Hypothalamus (tissue), 51 donors: ENCODE measurements at places on chromosomes 4 and X.
A peak's percentile ranks its signal among the peaks of the same experiment; 100 is the strongest.

GRCh38 chrX:121876305-121876704 is 828.9 kb downstream of the GLUD2 start:
- no peak for DNase-seq

GRCh38 chr4:20251031-20251795 is 492 bp upstream of the SLIT2 start:
- DNase-seq: no peak

DNA sequence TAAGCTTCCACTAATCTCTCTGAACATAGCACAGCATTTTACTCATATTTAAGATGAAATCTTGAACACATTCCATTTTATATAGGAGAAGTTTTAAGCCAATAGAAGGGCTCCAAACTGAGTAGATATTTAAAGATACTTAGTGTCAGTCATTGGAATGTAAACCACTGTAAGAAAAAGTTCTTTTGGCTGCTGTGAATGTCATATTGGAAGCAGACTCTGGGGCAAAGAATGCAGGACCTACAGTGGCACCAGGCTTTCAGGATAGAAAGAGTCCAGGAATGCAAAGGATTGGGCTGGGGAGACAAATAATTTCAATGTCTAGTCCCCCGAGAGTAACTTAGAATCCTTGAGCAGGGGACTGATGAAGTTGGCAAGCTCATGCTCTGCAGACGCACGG is 1047.7 kb downstream of the STIM2 start:
- no peak for DNase-seq

DNA sequence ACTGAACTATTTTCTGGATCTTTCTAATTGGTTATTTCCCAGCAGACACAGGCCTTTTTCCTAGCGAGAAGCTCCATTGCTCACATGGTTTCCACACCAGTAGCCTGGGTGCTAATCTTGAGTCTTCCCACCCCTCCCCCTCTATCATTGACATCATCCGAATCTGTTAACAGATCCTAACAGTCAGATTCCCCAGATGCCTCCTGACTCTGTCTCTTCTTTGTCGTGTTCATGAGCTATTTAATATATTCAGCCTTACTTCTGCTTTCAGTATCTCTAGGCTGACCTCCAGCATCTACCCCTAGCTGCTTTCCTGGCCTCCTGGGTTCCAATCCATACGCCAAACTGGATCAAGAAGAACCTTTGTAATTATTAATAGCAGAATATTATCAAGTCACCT is 85.0 kb downstream of the CLNK start:
- DNase-seq: no peak

GRCh38 chrX:104098151-104098808 is 14.0 kb upstream of the ZCCHC18 start:
- DNase-seq: peak; percentile 6

- DNase-seq: no peak
Measured at GRCh38 chr4:5638976-5639375, 69.4 kb downstream of the EVC2 start.

DNA sequence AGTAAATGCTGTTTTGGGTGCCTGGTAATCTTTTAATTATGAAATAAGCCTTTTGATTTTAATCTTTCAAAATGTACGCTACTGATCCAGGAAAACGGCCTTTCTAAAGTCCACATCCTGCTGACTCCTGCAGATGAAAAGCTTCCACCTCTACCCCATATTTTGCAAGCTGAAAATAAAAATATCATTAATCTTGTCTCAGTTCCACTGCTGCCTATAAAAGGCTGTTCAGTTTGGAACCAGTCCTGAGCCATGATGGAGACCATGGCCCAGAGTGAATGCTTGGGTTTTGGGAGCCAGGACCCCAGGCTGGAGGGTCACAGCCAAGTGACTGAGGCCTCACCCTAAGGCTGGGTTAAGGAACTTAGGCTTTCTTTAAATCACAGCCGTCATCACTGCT is 110.8 kb downstream of the AFF1 start:
- no peak for DNase-seq

DNA sequence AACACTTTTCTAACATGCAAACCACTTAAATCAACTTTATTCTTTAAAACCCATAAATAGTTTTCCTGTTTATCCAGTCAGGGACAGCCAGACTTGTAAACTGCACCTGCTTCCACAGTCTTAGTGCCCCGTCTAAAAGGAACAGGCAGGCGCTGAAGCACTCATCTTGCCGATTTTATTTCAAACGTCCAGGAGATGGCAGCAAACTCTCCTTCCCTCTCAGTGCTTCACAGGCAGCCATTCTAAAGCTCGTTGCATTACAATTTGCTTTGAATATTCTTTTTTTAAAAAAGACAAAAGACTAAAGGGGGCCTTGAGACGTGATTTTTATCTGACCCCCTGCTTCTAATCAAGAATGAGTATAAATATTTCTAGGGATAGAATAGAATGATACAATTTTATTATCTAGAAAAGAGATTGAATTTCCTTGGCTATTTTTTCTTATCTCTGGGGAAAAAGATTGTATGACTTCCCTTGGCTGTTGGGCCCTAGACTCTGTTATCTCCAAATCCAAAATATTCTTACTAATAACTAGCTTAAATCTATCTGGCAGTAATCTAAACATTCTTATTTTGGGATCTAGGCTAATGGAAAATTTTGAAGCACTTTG is 93.6 kb upstream of the MYOZ2 start:
- peak; percentile 34 for DNase-seq

DNA sequence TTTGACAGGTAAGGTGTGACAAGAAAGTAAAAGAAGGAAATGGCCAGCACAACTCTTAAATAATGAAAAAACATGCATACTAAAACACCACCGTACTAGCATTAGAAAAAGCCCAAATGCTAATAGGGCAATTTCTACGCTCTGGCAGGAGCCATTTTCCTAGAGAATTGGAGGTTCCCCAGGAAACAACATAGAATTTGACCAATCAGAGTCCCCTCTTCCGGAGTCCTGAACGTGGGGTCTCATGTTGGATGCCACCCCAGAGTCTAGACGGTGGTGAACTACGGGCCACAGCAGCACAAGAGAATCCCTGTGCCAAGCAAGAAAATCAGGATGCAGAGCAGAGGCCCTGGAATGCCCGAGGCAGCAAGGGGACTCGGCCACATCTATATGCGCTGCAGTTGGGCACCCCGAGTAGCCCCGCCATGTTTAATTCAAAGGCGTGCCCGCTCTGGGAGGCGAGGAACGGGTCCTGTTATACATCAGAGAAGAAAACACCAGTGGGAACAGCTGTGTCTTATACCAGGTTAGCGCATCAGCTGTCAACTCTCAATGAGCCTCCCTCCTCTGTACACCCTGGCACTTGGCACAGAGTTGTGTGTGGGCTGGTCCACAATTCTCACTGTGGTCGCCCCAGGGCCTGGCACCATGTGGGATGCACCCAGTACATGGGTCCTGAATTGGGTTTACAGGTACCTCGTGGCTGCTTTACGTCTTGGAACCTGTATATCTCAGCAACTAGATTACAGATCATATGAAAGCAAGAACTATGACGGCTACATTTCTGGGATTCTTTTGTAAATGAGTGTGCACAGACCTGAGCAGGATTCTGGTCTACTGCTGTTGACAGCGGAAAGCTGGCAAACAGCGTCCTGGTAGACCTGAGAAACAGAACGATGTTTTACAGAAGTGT is 52.1 kb downstream of the SEL1L3 start:
- no peak for DNase-seq

DNA sequence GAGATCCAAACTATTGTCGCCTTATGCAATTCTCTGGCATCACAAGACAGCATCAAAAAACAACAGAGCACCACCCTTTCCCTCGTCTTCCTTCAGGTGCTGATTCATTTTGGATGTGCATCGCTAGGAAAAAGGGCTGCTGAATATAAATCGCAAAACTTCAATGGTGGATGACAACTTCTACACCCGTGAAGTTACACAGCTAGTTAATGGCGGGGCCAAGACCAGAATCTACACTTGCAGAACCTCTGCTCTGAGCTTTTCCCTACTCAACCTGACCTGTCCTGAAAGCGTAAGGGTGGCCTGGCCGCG is 674 bp downstream of the GNPDA2 start:
- DNase-seq: no peak

- DNase-seq: no peak
Measured at GRCh38 chrX:120301960-120302359, 9.3 kb downstream of the TMEM255A start.

- DNase-seq: no peak
Measured at GRCh38 chrX:45747905-45748304, 547.2 kb upstream of the DIPK2B start.

DNA sequence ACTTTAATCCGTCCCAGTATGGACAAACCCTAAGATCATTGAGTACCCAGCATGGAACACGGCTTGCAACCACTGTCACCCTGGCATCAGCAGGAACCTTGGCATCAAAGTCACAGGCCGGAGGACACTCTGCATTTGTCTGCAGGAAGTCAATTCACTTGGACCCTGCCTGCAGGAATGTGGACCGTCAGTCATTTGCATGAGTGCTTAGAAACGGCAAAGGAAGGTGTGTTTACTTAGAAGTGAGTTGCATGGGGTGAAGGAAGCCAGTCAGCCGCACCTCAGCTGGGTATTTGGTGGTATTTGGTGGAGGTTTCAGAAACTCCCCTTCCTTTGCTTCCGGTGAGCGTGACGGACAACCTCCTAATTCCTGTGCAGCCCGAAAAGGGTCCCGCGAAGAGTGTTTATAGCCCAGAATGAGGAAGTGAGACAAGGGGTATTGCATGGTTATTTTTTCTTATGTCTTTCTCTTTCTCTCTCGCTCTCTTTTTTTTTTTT is 15.5 kb downstream of the P2RY8 start:
- no peak for DNase-seq

DNA sequence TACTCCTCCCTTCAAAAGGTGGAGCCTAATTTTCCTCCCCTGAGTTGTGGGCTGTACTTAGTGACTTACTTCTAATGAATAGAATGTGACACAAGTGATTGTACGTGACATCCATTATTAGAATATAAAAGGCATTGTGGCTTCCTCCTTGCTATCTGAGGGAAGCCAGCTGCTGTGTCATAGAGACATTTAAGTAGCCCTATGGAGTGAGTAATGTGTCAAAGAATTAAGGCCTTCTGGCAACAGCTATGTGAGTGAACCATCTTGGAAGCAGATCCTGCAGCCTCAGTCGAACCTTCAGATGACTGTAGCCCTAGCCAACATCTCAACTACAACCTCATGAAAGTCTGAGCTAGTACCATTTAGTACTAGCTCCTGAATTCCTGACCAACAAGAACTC is 76.1 kb downstream of the BCOR start:
- DNase-seq: no peak

GRCh38 chrX:53077207-53078197 is 4.7 kb upstream of the TSPYL2 start:
- DNase-seq: no peak

DNA sequence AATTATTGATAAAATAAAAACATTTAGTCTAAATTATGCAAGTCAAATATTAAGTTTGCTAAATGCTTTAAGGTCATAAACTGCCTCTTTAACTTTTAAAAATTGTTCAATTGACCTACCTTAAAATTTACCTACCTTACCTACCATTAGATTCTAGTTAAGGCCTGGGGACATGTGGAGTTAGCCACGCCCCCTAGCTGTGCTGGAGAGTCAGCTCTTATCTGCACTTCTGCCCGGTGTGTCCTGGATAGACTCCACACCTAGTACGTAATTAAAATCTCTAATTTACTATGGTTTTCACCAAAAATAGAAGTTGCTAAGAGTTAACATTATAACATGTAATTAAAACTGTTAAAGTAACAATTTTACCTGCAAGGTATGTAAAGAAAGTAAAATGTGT is 22.7 kb downstream of the TENM3 start:
- no peak for DNase-seq

DNA sequence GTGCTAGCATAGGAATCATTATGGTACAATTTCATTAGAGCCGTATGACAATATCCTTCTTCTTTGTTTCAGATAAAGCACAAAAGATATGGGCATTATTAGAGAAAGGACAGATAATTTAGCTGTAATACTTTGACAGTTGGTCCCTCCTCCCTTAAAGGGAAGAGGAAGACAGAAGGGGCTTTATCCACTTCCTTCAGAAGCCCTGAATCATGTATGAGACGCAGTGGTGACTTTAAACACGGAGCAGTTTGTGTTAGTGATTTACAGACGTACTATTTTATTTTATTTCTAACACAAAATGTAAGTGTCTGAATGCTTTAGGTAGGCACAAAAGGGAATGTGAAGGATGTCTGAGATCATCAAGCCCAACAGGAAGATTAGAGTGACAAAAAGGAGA is 467.7 kb downstream of the IL15 start:
- no peak for DNase-seq

DNA sequence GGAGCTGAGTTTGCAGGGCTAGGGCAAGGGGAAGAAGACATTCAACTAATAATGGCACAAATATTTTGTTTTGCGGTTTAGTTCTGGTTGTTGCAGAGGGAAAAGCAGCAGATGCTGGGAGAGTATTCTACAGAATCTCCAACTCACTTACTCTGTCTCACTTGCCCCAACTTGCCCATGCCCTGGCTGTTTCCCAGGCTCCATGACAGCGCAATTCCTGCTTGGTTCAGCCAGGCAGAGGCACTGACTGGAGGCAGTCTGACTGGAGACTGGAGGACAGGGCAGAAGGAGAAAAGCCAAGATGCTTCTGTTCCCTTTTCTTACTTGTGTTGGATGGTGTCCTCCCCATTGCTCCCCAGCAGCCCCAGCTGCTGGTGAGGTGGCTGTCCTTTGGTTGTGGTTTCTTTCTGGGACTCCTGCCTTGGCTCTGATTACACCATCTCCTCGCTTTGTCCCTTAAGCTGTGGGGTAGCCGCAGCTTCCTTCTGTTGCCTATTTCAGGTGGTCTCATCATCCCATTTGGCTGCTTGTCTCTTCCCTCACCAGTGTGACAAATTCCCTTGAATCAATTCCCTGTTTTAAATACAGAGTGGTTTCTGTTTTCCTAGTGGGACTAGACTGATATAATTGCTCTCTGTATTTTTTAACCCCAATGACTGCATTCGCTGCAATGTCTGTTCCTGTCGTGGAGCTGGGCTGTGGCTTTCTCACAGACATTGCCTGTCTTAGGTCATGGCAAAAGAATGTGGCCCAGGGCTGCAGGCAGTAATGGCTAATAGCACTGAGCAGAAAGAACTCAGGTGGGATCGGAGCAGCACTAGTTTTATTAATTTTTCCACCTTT is 24.2 kb upstream of the RASL11B start:
- DNase-seq: no peak

- DNase-seq: no peak
Measured at GRCh38 chr4:139266208-139266582, 13.8 kb downstream of the MGARP start.

- no peak for DNase-seq
Measured at GRCh38 chr4:37437163-37437562, 192.6 kb downstream of the NWD2 start.

DNA sequence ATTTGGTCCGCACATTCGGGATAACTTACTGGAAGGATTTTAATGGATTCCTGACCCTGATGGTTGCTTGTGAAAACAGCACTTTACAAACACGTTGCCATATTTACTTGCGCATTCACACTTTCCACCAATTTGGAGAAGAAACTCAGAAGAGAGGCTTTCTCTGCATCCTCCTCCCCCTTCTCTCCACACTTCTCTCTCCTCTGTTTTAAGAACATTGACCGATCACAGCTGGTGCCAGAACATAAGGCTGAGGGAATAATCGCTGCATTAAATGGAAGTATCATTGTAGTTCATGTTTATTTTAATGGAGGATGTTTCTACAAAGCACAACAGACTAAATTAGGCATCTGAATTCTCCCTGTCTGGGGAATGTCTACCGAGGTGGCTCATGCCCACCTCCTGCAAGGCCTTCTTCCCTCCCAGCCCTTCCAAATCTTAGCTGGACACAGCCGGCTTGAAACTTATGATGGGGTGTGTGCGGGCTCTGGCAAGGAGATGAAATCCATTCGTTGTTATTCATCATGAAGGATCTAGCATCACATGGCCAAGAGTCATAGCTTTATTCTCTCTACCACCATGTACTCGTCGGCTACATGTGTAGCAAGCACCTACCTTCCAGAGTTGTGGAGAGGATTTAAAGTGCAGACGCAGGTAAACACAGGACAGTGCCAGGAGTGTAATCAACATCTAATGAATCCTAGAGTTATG is 204.1 kb downstream of the LDB2 start:
- no peak for DNase-seq
